ENCODE measurements at places on chromosomes 7 and 10.

GRCh38 chr10:82319074-82319473 is 444.1 kb downstream of the NRG3 start:
- no peak for DNase-seq

- no peak for DNase-seq
Measured at GRCh38 chr7:18855796-18856195, 261.6 kb downstream of the TWIST1 start.

DNA sequence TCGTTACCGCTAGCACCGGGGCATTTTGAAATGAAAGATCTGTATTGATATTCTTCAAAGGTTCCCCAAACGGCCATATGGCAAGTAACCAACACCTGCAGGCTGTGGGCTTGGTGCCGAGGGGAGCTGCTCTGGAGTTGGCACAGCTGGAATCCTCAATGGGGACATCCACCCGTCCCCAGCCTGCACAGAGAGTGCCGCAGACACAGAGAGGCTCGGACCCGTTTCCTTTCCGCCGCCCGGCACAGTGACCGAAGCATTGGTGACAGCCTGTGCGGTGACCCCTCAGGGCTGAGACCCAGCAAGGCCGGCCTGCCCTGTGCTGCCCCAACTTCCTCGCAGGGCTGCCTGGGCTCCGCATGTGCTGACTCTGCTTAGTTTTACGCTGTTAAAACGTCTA is 4.5 kb downstream of the CFAP46 start:
- no peak for DNase-seq

- no peak for DNase-seq
Measured at GRCh38 chr10:101415884-101416283, 61.9 kb downstream of the BTRC start.
